Putamen (tissue), 1 donor: ENCODE measurements at places on chromosomes 1 and 21.
A peak's percentile ranks its signal among the peaks of the same experiment; 100 is the strongest.

DNA sequence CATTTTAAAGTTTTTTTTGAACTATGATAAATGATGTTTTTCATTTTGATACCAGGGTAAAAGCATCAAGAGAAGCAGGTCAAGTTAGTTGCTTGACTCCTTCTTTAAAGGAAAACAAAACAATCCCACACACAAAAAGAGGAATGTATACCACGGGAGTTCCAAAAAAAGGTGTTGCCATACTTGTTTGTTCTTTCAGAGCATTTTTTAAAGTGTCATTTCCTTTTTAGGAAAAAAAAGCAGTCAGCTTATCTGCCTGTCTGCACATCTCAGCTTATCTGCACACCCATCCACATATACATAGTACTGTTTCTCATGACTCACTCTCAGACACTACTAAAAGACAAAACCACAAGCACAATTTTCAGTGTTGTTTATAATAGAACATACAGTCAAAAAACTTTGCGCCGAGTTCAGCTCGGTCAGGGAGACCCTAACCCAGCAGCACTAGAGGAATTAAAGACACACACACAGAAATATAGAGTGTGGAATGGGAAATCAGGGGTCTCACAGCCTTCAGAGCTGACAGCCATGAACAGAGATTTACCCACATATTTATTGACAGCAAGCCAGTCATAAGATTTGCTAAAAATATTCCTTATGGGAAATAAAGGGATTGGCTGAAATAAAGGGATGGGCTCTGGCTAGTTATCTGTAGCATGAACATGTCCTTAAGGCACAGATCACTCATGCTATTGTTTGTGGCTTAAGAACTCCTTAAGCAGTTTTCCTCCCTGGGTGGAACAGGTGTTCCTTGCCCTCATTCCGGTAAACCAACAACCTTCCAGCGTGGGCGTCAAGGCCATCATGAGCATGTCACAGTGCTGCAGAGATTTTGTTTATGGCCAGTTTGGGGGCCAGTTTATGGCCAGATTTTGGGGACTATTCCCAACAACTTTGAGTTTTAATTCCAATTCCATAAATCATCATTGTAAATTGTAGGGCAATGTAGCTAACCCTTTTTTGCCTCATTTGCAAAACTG lies 11.4 kb upstream of the MNDA start:
- DNase-seq: no peak

DNA sequence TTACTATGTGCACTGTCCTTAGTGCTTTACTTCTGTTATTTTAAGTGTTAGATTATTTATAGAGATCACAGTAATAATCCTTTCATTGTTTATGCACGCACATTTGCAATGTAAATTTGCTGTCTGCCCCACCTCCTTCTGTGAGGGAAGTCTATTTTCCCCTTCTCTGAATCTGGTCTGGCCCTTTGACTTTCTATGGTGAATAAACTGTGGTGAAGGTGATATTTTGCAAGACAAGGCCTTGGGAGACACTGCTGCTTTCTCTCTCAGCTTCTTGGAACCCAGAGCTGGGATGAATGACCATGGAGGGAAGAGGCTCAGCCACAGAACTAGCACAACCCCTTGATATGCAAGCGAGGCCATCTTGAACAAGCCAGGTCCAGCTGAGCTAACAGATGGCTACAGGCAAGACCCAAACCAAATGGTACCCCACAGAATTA lies 156.3 kb downstream of the ST6GALNAC3 start:
- DNase-seq: no peak

GRCh38 chr21:40615505-40616376 lies 231.2 kb downstream of the DSCAM start:
- DNase-seq: no peak

DNA sequence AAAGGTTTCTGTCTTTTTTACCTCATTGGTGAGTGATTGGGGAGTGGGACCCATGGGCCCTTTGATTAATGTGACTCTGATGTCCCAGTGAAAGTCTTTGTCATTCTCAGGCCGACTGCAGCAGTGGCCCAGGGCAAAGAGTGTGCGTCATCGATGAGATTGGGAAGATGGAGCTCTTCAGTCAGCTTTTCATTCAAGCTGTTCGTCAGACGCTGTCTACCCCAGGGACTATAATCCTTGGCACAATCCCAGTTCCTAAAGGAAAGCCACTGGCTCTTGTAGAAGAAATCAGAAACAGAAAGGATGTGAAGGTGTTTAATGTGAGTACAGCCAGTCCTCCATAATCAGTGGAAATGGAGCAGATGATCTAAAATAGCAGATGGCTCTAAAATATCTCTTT lies 19.4 kb downstream of the NTPCR start:
- DNase-seq: no peak

GRCh38 chr1:170267317-170267716 lies 121.6 kb downstream of the NTMT2 start:
- DNase-seq: no peak

- no peak for DNase-seq
These were observed 13.4 kb downstream of the SNAP47 start for GRCh38 chr1:227748496-227749182.

DNA sequence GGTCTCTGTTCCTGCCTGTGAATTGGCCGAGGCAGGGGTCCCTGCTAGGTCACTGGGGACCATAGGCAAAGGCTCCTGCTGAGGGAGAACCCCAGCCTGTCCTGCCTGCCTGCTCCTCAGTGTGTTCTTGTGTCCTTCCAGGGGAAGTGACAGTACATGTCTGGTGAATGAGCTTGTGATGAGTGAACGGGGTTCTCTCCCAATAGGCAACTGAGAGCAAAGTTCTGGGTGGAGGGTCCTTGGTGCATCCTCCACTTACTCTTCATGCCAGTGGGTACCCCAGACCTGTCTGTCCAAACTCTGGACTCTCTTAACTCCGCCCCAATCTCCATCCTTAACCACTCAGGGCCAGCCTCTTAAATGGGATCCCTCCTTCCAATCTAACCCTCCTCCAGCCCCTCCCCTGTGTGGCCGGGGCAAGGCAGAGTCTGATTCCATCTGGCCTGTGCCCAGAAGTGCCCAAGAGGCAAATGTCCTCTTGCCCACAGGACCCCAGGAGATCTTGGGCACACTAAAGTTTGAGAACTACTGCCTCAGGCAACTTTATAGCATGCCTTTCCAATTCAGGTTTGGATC lies 2.0 kb downstream of the XKR8 start:
- no peak for DNase-seq

DNA sequence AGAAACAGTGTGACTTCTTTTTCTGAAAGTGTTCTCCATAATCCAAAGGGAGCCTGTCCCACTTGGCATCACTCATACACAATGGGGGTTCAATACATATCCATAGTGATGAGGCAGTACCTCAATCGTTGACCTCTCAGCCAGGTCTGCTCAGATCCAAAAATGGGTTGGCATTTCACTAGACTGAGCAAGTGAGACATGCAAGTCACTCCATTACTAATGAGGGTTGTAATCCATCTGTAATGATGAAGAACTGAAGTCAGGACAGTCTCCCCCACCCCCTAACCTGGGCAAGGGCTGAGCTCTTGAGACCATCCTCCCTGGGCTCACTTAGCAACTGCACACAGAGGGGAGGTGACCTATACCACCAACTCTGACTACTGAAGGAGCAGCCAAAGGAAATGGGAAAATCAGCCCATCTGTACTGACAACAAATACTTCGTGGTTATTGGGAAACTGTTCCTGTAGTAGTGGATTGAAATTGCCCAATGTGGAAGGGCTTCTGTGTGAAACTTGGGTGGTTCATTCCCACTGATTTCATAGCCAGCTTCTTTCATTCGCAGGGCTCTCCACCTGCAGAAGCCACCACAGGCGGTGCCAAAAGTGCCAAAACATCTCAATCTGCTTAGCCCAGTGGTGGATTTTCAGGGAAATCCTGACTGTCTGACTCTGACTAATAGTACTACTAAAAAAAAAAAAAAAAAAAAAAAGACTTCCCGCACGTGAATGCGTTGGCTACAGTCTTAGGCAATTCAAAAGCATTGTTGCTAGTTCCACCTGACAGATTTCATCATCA lies 5.0 kb downstream of the NGF start:
- DNase-seq: no peak

DNA sequence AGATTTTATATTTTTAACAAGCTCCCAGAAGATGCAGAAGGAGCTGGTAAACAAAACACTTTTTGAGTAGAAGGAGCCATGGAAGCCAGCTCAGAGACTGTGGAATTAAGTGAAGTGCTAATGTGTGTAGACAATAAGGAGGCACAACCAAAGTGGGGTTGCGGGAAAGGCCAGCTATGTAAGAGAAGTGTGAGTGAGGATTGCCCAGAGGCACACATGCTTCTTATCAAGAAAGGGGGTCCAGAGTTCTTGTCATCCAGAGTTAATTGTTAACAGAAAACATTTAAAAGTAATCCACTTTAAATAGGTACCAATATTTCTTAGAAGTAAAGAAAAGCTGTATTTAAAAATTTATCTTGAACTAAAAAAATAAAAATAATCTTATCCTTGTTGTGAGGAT lies 136.8 kb downstream of the OLFM3 start:
- no peak for DNase-seq

DNA sequence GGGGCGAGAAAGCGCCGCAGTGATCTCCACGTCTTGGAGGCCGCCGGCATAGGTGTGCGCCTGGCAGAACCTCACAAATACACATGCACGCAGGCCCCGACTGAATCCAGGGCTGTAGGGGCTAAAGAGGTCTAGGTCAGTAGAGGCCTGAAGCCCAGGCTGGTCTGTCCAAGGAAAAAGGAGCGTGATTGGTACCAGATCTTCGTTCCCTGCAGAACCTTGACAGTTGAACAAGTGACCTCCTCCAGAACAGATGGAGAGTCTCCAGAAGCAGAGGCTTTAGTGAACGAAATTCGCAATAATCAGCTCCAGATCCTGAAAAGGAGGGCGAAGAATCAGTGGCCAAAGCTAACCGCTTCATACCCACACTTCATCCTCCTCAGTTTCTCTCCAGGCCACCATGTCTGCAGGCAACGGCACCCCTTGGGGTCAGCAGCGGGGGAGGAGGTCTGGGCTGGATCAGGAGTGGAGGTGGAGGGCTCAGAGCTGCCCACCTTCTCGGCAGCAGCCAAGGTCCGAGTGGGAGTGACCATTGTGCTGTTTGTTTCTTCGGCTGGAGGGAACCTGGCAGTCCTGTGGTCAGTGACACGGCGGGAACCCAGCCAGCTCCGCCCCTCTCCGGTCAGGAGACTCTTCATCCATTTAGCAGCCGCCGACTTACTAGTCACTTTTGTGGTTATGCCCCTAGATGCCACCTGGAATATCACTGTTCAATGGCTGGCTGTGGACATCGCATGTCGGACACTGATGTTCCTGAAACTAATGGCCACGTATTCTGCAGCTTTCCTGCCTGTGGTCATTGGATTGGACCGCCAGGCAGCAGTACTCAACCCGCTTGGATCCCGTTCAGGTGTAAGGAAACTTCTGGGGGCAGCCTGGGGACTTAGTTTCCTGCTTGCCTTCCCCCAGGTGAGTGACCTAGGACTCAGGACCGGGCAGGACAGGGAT lies 749 bp upstream of the PEX11B start:
- DNase-seq: no peak

DNA sequence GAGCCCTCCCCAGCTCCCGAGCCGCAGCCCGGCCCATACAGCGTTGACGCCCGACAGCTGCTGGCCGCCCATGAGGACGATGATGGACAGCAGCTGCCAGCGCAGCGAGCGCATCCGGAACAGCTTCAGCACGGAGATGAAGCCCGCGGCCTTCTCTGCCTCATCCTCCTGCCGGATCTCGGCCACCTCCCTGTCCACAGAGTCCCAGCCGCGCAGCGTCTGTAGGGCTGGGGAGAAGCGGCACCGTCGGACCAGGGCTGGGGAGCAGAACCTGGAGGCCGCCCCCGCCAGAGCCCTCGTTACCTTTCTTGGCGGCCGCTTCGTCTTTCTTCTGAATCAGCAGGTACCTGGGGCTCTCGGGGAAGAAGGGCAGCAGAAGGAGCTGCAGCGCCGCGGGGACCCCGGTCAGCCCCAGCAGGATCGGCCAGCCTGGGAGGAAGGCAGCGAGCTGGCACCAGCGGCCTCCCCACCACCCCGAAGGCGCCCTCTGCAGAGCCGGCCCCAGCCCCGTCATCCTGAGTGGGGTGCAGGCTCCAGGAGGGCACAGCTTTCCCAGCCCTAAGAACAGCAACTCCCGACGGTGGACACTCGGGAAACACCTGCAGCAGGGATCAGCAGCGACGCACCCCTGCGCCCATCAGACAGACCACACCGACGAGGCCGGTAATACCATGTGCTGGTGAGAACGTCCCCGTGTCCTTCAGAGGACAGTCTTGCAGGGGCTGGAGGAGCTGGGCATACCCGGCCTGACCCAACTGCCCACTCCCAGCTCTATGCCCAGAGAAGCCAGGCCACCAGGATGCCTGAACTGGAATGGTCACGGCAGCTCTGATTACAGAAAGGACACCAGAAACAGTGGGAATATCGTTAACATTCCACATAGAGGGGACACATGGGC lies 13.8 kb upstream of the SLC2A7 start:
- no peak for DNase-seq

- no peak for DNase-seq
These were observed 6.6 kb downstream of the BATF3 start for GRCh38 chr1:212692774-212693644.

GRCh38 chr1:42963378-42964043 lies 4.8 kb upstream of the SLC2A1 start:
- DNase-seq: no peak

- peak; percentile 54 for DNase-seq
These were observed 25.0 kb upstream of the LAPTM5 start for GRCh38 chr1:30782361-30783255.

GRCh38 chr1:206455666-206456344 lies 14.5 kb upstream of the IKBKE start:
- DNase-seq: no peak

GRCh38 chr1:206547104-206547503 lies 39.8 kb downstream of the RASSF5 start:
- no peak for DNase-seq

DNA sequence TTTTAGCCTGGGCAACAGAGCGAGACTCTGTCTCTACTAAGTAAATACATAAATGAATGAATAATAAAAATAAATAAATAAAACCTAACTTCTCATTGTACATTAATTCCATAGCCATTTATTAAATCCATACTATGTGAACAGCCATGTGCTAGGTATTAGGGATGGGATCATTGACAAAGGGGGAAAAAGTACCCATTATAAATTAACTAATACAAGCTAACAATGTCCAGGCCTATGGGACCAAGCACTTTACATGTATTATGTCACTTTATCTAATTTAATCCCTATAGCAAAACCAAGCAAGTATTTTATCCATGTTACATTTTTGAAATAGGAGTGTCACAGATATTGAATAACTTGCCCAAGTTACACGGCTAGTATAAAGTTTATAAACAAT lies 2.6 kb upstream of the CDC7 start:
- DNase-seq: no peak
